ENCODE measurements at places on chromosomes 1 and 21.
A peak's percentile ranks its signal among the peaks of the same experiment; 100 is the strongest.

- DNase-seq = peak; percentile 71
Measured at GRCh38 chr1:244239261-244239770, 188.2 kb downstream of the ZBTB18 start.

- DNase-seq = peak; percentile 80
Measured at GRCh38 chr1:89271341-89272015, 1.2 kb downstream of the GBP5 start.

GRCh38 chr1:12184008-12184681 lies 17.4 kb downstream of the TNFRSF1B start:
- no peak for DNase-seq

DNA sequence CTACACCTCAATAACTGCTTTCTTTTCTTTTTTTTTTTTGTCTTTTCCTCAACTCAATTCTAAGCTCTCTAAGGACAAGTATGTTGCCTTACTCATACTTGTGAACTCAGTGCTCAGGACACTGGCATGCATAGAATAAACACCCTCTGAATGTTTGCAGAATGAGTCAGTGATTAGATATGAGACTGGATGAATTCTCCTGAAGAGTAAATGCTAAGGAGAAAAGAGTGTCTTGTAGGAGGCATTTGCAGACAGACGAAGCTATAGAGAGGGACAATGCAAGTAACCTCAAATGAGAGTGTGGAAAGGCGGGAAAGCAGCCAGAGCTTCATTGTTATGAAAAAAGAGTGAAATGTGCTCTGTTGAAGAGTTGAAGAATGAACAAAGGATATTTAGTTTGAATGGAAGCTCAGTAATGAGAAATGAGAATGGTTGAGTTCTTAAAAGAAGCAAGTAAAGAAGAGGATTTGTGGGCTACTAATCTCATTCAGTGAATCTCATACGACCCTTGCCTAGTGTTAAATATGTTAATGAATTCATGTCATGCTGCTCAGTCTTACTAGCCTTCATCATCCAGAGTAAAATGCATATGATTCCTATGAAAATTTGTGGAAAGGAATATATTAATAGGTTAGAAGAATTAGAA lies 166.1 kb upstream of the DPYD start:
- peak; percentile 70 for DNase-seq

- DNase-seq = no peak
Measured at GRCh38 chr21:34915364-34915841, 133.7 kb downstream of the RUNX1 start.

- DNase-seq = no peak
Measured at GRCh38 chr1:153345187-153346076, 3.2 kb downstream of the PGLYRP4 start.

GRCh38 chr1:64967381-64967780 lies 1.0 kb upstream of the JAK1 start:
- DNase-seq = no peak

- no peak for DNase-seq
Measured at GRCh38 chr1:6614929-6615785, 1.6 kb downstream of the PHF13 start.

DNA sequence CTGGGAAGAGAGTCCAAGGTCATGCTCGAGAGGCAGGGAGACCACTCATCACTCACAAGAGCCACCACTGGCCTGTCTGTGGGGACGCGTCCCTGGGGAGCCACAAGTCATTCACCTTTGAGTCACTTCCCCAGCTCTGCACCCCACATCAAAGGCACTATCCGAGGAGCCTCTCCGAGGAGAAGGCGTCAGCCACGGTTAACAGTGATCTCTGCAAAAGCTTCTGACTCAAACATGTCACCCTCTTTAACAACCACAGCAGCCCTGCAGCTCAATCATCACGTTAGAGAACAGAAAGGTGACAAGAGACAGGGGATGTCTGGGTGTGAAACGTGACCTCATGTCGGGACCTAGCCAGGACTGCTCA lies 9.0 kb downstream of the LRRC47 start:
- DNase-seq = no peak

DNA sequence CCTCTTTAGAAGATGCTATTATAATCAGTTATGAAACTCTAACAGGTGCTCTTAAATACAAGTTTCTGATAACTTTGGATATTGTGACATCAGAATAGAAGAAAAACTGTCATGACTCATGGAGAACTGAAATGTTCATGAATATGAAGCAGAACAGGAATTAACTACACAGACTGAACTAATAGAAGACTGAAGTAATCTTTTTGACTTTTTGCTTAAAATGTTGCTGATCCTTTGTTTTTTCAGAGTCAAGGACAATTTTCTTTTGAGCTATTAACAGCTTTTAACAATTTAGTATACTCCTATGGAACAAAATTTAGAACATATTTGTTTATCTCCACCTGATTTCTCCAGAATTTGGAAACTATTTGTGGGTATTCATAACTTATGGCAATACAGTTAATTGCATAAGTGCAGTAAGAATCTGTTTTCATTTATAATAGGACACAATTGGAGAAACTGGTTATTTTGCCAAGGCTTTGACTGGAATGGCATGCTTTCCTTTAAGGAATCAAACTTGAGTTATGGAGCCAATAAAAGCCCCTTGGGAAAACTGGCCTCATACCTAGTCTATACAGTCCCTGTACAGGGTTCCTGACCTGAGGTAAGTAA lies 18.7 kb upstream of the PLA2G5 start:
- no peak for DNase-seq

- no peak for DNase-seq
Measured at GRCh38 chr1:232591344-232591743, 38.6 kb downstream of the SIPA1L2 start.

GRCh38 chr1:187157115-187157514 lies 328.4 kb downstream of the PLA2G4A start:
- no peak for DNase-seq

GRCh38 chr1:119285482-119285881 lies 83.1 kb upstream of the HAO2 start:
- DNase-seq = peak; percentile 83

GRCh38 chr1:114319418-114319817 lies 165.7 kb upstream of the SYT6 start:
- DNase-seq = no peak

DNA sequence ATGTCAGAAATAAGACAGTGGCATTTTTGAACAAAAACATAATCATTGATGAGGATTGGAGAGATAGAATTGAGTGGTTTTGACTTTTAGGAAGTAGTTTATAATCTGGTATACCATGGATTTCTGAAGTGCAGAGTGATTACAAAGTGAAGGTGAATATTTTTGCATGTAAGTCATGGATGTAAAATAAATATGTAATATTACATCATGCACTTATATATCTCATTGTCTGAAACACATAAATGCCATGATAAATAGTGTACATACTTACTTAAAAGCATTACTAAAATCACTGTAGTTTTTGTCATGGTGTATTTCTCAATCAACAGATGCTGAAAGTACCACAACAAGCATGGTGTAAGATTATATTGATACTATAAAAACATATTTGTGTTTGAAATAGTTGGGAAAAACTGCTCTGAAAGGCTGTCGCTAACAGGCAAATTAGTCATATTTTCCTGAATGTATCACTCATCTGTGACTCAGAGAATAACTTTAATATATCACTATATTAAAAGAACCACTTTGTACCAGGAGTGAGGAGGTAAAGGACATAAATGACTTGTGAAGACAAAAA lies 24.8 kb upstream of the RGS18 start:
- no peak for DNase-seq

- no peak for DNase-seq
Measured at GRCh38 chr1:240107058-240107684, 15.5 kb downstream of the FMN2 start.

GRCh38 chr1:183918589-183918988 lies 113.7 kb downstream of the RGL1 start:
- no peak for DNase-seq

- DNase-seq = no peak
Measured at GRCh38 chr1:109816175-109816811, 52.6 kb upstream of the EPS8L3 start.

DNA sequence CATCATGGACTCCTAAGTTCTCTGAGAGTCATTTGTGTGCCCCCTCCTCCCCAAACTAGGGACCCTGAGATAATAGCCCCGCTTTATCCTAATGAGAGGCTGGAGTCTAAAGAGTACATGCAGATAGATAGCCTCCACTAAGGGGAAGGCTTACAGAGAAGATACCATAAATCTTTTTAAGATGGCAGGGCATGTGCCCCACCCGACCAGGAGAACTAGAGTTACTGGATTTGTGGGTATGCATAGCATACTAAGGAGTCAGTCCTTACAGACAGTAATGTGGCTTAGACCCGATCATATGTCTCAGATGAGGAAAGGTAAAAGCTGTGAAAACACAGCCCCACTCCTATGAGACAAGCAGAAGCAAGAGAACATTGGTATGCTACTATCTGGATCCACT lies 25.7 kb upstream of the PKN2 start:
- peak; percentile 64 for DNase-seq

DNA sequence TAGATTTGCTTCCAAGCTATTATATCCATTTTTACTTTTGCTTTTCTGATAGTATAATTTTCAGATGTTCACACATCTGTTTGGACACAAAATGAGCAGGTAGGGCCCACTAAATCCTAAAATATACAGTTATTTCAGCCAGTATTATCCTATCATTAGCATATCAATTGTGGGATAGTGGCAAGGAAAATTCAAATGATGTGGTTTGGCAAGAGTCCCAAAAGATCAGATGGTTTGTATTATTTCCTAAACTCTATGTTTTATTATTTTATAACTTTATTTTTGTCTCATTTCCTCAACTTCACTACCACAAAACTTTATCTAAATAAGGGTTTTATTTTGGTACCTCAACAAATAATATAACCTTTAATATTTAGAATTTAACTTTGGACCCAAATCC lies 1659.6 kb downstream of the NCAM2 start:
- DNase-seq = no peak

DNA sequence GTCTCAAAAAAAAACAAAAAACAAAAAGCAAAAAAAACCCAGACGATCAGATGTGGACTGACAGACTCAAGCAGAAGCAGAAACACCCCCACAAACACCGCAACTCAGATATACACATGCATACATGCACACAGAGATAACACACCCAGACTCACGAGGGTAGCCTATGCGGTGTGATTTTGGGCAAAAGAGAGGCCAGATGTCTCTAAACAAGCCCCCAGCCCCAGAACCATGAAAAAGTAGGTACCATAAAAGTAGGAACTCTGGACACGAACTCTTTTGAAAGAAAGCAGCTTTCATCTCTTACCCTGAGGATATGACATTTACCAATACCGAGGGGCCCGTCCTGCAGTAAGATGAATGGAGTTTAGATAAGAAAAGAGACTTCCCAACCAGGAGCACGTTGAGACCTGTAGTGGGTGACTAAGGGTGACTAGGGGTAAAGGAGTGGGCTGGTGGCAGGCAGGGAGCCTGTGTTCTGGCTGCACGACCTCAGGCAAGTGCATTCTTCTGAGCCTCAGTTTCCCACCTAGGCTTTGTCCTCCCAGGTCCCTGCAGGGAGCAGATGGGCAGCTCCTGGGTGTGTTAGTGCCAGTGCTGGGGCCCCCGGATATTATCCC lies 1.5 kb upstream of the TINAGL1 start:
- no peak for DNase-seq

GRCh38 chr1:243316366-243316989 lies 60.6 kb downstream of the SDCCAG8 start:
- DNase-seq = no peak

DNA sequence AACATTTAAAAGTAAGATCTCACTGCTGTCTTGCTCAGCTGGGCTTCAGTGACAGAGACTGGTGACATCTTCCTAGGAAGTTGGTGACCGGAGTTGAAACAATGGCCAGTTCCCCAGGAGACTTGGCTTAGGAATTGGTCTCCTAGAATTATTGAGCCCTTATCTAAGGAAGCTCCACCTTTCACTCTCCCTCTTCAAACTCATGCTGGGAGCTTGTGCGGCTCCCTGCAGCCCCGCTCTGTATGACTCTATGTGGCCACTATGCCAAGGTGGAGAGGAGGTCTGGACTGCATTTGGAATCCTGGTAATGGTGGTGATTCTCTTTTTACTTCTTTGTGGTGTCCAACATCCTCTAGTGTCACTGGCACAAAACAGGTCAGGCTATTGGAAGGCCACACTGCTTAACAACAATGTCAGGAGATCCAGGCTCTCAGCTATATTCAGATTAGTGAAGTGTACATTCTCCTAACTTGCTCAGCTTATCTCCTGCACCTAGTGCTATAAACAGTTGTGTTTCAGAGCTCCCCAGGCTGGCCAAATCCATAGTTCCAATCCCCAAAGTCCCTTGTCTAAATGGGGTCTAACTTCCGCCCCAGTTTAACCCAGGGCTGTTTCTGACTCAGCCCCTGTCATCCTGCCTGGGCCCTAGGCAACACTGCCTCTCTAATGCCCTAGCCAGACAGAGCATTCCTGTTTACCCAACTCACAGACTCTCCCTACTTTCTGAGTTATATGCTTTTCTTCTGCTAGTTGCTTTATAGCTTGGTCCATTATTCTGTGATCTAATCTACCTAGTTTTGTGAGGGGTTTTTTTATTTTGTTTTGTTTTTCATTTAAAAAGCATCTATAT lies 18.3 kb downstream of the ATP2B4 start:
- no peak for DNase-seq

DNA sequence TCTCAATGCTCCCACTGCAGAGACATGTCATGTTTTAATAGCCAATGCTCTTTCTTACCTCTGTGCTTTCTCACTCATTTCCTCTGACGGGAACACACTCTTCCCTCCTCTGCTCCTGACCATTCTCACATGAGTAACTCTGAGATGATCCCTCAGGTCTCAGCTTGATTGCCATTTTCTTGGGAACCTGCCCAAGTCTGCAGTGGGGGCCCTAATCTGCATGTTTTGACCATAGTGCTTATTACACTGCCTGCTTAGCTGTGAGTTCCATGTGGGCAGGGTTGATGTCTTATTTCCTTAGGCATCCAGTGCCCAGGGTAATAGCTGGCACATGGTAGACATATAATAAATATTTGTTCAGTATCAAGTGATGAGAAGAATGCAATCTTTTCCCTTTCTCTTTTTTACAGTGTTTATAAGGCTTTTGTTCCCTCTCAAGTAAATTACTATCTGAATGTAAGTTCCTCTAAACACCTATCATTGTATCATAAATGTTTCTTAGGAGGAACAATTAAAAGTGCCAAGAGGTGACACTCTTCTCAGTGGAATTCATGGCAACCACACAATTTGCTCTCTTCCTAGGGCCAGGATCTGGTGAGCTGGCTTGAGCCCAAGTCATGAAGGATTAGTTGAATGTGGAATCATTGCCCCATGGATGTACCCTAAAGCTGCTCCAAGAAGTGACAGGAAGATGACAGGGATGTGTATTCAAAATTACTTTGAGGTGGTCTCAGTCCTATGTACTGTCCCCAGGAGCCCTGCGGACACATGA lies 485.4 kb upstream of the USP24 start:
- no peak for DNase-seq
